ENCODE measurements at places on chromosomes 5 and 9.

DNA sequence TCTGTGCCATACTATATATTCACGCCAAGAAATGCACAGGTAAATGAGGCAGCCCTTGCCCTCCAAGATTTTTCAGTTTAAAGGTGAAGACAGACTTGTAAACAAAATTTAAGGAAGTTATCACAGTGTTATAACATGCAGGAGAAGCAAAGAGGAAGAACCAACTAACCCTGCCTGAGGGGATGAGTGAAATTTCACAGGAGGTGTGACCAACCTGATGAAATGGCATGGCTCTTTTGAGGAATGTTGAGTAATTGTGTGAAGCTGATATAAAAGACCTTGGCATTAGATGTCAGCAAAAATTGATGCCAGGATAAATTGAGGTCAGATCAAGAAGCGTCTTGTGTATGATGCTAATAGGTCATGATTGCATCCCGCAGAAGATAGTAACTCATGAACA, 86.5 kb downstream of the HCN1 start:
- no peak for DNase-seq

GRCh38 chr5:757931-758697, 26.4 kb downstream of the ZDHHC11B start:
- no peak for DNase-seq

DNA sequence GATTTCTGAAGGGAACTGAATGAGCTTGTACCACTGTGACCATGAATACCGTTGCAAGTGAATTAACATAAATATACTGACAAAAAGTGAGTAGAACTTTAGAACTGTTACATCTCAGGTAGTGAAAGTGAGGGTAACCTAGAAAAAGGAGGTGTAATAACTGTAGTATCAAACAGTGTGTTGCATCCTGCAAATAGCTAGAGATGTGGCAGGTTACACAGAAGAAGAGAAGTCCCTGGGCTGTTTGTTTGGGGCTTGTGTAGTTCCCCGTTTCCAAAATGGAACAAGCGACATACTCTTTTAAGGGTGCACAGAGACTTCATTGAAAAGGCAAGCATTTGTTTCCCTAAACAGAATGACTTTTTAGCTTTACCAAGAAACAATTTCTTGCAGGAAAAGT, 214.8 kb downstream of the NR3C1 start:
- DNase-seq = no peak

DNA sequence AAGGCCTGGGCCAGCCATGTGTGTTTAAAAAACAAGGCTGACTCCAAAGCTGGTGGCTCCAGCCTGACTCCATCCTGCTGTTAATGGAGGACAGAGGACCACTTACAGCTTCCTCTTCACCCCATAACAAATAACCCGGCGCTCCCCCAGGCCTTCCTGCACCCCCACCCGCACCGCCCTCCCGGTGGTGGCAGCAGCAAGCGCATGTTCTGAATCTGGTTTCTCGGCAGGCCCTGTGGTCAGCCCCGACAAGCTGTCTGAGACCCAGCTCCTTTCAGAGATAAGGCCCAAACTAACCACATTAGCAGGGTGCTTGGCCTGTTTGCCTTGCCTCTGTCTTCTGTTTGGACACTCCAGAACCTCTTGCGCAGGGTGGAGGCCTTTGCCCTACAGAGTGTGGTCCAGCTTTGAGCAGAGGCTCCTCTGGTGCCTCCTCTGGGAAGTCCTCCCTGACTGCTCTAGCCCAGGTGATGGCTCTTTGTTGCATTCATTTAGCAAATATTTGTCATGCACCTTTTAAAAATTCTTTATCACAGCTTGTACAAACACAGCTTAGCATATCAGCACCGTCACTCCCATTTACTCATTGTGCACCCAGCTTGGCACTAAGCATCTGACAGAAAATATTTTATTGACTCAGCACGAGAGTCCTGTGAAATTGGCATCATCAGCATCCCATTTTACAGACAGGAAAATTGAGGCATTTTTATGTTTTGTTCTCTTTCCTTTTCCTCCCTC, 78.4 kb downstream of the NDFIP1 start:
- no peak for DNase-seq

DNA sequence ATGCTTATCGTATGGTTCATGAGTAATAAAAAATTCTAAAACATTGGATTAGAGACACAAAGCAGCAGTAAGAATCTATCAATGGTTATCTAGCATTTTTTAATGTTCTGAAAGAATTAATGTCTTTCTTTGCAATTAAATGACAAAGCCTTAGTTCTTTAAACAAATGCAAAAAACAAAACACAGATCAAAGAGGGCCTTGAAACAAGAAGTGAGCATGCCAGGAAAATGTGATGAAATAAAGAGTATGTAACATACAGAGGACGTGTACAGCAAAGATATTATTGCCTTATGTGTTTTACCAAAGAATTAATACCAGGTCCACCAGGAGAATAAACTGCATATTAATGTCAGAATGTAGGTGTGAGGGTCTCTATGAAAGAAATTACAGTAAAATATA, 812.3 kb upstream of the GRAMD2B start:
- DNase-seq = no peak

- no peak for DNase-seq
These were observed 46.7 kb upstream of the TBC1D9B start for GRCh38 chr5:179954434-179954833.

GRCh38 chr9:6467006-6467625, 54.1 kb downstream of the UHRF2 start:
- no peak for DNase-seq

DNA sequence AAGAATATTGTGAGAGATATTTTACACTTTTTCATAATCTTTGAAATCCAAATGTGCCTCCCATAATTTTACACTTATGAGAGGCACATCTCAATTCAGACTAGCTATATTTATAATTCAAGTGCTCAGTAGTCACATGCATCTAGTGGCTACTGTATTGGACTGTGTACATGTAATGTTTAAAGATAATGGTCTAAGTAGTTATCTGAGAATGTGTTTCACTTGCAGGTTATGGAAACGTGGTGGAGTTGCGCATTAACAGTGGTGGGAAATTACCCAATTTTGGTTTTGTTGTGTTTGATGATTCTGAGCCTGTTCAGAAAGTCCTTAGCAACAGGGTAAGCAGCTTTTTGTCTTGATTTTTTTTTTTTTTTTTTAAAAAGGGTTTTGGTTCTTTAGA, 28.8 kb downstream of the G3BP1 start:
- DNase-seq = no peak

DNA sequence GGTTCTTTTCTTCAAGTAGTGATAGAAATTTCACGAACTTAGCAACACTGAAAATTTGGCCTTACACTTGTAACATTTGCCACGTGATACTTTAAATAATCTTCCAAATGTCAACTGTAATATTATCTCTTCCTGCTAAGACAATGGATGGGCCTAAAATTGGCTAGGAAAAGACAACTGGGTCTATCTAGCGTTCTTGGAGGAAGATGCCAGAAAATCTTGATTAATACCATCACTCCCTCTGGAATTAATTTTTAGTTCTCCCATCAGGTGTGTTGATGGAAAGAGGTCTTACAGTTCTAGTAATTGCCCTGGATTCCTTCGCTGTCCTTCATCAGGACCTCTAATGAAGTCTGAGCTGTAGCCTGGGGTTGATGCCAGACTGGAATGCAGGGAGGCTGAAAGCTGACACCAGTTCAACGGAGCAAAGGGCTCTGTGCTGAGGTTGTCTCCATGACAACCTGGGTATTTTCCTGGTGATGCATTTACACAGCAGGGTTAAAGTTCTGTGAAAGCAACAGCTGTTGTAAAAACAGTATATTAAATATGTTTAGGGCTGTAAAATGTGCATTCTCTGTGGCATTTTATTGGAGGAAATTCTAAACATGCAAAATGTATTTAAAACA, 92.3 kb downstream of the GAS1 start:
- DNase-seq = no peak

DNA sequence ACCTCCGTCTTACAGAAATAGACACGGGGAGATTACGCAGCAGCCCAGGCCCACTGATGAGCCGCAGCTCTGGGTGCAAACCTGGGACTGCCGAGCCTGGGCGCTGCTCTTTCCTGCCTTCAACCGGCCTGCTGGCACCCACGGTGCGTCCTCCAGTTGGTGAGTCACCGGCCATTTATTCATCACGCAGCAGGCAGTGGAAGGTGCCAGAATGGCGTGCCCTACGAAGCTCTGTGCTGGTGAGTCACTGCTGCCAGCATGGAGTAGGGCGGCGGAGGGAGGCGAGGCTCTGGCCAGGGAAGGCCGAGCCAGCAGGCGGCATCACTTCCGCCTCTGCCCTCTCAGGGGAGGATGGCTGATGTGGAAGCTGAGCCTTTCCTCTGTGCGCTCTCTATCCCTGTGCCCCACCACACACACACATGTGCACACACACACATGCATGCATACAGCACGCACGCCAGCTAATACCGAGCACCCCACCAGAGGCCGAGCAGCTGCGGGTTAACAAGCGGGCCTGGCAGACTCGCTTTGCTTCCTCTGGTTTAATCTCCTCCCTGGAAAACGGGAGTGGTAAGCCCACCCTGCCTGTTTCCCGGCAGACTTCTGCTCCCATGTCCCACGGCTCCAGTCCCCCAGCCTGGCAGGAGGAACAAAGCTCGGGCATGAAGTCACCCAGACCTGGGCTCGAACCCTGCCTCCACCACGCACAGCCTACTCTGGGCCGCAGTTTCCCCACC, 39.2 kb downstream of the OLFM1 start:
- no peak for DNase-seq

- DNase-seq = no peak
These were observed 1.8 kb upstream of the RNF44 start for GRCh38 chr5:176538989-176539384.

- DNase-seq = no peak
These were observed 56.1 kb downstream of the UBAP2 start for GRCh38 chr9:33992632-33993031.

DNA sequence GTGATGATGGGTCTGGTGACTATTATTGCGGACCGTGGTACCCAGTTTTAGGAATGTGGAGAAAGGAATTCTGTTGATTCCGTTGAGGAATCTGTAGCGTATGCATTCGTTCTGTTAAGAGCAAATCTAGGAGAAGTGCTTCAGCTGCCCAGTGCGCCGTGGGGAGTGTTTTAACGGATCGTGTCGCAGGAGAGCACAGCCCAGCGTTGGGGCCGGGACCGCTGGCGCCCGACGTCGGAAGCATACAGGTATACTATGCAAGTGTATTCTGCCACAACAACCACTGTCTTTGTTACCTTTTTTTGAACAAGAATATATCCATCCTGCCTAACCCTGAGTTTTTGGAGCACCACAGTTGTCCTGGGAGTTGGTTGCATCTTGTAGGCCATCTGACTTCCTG, 42.7 kb downstream of the TENT4A start:
- no peak for DNase-seq

- DNase-seq = no peak
These were observed 98.3 kb downstream of the NFIB start for GRCh38 chr9:14215614-14216013.

DNA sequence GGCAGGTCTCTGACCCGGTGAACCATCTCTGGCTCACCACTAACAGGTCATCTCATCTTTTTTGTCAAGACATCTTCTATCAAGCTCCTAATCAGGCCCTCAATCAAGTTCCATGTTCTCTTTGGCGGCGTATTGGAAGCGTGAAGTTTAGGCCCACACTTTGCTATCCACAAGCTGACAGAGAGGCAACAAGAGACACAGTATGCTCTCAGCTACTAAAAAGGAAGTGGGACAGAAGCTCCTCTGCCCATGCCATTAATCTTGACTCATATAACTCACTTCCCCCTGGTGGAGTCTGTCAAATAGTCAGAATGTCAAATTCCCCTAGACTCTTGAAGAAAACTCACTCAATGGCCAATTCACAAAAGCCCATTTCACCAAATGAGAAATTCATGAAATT, 77.6 kb upstream of the TMC1 start:
- no peak for DNase-seq

DNA sequence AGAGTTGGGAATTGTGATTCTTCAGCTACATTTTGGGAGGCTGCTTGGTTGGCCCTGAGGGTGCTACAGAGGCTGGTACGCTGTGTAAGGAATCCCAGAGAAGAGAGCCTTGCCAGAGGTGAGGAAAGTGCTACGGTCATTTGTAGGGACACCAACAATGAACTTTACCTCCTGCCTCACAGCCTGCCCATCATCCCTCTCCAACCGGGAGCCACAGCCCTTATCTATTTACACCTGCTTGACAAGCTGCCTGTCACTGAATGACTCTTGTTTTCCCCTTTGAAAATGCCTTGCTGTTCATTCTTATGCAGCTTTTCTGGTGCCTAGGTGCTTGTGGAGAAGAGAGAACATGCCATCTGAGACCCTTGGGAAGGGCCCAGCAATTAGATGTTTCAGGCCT, 110.8 kb downstream of the PCSK1 start:
- DNase-seq = no peak

DNA sequence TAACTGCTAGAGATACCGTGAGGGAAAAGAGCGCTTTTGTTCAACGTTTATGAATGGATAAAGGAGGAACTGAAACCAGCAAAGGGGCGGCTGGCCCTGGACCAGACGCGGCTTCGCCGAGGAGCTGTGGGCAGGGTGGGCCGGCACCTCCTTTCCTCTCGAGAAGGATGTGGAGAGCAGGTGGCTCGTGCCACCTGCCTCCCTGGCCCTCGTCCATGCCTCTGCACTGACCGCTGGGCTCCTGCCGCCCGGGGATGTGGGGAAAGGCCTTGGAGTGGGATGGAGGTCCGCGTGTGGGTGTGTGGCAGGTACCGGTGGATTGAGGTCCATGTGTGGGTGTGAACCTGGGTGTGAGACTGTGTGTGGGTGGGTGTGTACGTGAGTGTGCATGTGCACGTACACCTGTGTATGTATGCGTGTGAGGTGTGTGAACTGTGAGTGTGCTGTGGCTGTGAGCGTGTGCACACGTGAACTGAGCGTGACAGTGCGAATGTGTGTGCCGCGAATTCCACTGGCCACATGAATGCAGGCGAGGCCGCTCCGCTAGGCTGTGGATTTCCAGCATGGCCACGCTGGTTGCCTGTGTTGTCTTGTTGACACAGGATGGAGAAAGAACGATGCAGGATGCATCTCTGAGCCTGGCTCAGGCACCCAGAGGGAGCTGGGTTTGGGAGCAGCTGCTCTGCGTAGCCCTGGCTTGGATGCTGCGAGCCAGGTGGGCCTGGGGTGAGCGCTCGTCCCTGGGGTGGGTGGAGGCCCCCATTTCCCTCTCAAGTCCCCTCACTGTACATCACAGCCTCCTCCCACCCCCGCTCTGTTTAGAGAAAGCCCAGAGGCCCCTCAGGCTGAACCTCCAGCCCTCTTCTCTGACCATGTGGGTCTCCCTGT, 4.4 kb upstream of the CEP72 start:
- no peak for DNase-seq

DNA sequence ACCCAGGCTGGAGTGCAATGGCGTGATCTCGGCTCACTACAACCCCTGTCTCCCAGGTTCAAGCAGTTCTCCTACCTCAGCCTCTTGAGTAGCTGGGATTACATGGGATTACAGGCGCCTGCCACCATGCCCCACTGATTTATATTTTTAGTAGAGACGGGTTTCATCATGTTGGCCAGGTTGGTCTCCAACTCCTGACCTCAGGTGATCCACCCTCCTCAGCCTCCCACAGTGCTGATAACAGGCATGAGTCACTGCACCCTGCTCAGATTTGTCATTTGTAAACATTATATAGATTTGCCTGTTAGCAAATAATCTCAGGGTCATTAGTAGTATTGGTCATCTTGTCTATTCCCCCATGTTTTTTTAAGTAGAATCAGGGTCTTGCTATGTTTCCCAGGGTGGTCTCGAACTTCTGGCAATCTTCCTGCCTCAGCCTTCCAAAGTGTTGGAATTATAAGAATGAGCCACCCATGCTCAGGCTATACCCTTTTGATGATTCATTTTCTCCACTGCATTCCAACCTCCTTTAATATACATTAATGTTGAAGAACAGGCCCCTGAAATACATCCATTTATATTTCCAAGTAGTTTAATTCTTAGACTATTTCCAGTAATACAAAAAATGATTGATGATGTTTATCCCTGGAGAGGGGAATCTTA, 17.3 kb downstream of the CENPH start:
- DNase-seq = no peak

GRCh38 chr5:53882006-53882675, 321.7 kb downstream of the NDUFS4 start:
- DNase-seq = no peak

All from cortex of kidney (tissue), 1 donor.